ENCODE measurements at places on chromosomes 3 and 15.

- no peak for DNase-seq
These were observed 37.0 kb downstream of the CEMIP start for GRCh38 chr15:80816049-80816653.

GRCh38 chr15:100097342-100098127 is 244.2 kb downstream of the ADAMTS17 start:
- DNase-seq: no peak

DNA sequence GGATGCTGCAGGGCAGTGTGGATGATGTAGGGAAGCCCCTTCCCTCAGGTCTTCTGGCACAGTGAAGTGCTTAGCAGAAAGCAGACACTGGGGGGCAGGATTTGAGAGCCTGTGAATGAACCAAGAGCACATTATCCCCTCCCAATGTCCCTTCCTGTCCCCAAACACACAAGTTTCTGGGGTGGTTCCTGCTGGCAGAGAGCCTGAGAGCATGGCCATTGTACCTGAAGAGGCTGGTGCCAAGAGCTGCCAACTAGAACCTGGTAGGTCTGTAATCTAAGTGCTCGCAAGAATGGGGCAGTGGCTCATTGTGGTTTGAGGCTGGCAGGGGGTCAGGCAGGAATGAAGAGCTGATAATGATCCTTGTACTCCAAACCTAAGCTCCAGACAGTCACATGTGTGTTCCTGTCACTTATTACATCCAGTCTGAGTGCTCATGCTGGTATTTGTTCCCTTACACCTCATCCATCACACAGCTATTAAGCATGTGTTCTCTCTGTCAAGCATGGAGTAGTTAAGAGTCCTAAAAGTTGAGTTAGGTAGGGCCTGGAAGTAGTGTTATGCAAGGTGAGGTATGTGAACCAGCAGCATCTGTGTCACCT is 6.7 kb upstream of the CCR1 start:
- DNase-seq: no peak

DNA sequence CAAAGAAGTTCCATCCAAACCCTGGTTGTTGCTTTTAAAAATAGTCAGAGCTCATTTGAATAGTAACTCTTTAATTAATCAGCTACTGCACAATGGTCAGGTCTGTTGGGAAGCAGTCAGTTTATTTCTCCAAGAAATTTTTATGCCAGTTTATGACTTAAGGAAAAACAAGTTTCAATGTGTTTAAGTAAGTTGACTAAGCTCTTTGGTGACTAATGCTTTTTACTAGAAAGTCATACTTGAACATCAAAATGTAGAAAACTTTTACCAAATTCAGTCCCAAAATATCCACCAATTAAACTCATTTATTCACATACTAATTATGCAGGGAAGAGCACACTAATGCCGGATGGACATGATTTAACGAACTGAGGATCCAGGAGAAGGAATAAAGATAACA is 22.1 kb downstream of the PRICKLE2 start:
- no peak for DNase-seq

DNA sequence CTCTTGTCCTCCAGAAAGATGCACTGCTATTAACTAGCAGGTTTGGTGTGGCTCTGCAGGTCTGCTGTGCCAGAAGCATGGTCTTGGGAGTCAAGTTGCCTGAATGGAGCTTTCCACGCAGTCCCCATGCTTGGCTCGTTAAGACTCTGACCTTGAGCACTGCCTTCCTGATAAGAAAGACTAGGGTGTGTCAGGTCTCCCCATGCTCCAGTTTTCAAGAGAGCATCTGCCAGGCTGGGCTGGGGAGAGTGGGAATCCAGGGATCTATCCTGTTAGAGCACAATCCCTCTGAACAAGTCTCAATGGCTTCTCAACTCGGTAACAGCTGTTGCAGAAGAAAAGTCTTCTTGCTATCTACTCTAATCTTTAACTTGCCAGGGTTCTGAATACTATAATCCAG is 98.2 kb downstream of the TJP1 start:
- DNase-seq: no peak
